ENCODE measurements at places on chromosomes 11 and 22. TPM values are rescaled to one million over a fixed set of nuclear protein-coding genes. Genes with fewer than 3 reads are reported as not detected.

OR8D4 gene
- not detected for polyA plus RNA-seq

MOGAT2 gene
- not detected for polyA plus RNA-seq

SCGB2A2 gene
- not detected for polyA plus RNA-seq

PPFIA1 gene
- 35.6 TPM for polyA plus RNA-seq

KDM4D gene
- polyA plus RNA-seq: 1.1 TPM

LDHAL6A gene
- polyA plus RNA-seq: not detected

PANX2 gene
- polyA plus RNA-seq: 1.3 TPM

PIH1D2 gene
- 0.97 TPM for polyA plus RNA-seq

RCOR2 gene
- 1.4 TPM for polyA plus RNA-seq

SCGB1D2 gene
- polyA plus RNA-seq: not detected

TMEM9B gene
- 21.8 TPM for polyA plus RNA-seq

TMPRSS5 gene
- polyA plus RNA-seq: 0.28 TPM

OLFML1 gene
- not detected for polyA plus RNA-seq

DEAF1 gene
- polyA plus RNA-seq: 36.0 TPM

OR52I2 gene
- polyA plus RNA-seq: not detected

IFITM10 gene
- polyA plus RNA-seq: 0.31 TPM

SLC5A1 gene
- polyA plus RNA-seq: not detected

CARD16 gene
- not detected for polyA plus RNA-seq

C11orf87 gene
- polyA plus RNA-seq: 0.49 TPM

CABP7 gene
- polyA plus RNA-seq: 0.72 TPM

IL10RA gene
- polyA plus RNA-seq: 0.05 TPM

ASRGL1 gene
- 4.3 TPM for polyA plus RNA-seq

DEPDC5 gene
- 7.8 TPM for polyA plus RNA-seq

OR51F2 gene
- not detected for polyA plus RNA-seq

ADAMTS8 gene
- not detected for polyA plus RNA-seq

OR52N4 gene
- polyA plus RNA-seq: not detected

OR5AS1 gene
- not detected for polyA plus RNA-seq

MS4A3 gene
- polyA plus RNA-seq: not detected

TTC28 gene
- 5.8 TPM for polyA plus RNA-seq

GRIA4 gene
- not detected for polyA plus RNA-seq

LRRC75B gene
- polyA plus RNA-seq: 12.3 TPM

CSNK1E gene
- 126 TPM for polyA plus RNA-seq

OR5B21 gene
- polyA plus RNA-seq: not detected

CHRDL2 gene
- not detected for polyA plus RNA-seq

ELFN2 gene
- polyA plus RNA-seq: 2.8 TPM

MS4A6E gene
- not detected for polyA plus RNA-seq

RAB38 gene
- 0.66 TPM for polyA plus RNA-seq

KRTAP5-1 gene
- not detected for polyA plus RNA-seq

CTSW gene
- 0.68 TPM for polyA plus RNA-seq

JHY gene
- polyA plus RNA-seq: 2.9 TPM

P2RY2 gene
- 0.12 TPM for polyA plus RNA-seq

SLC35C1 gene
- polyA plus RNA-seq: 6.5 TPM

MRGPRF gene
- polyA plus RNA-seq: 0.18 TPM

TSPAN32 gene
- 0.18 TPM for polyA plus RNA-seq

LRRC51 gene
- polyA plus RNA-seq: 8.0 TPM

GLB1L3 gene
- polyA plus RNA-seq: 0.10 TPM

ADM2 gene
- polyA plus RNA-seq: 0.49 TPM

SLC22A12 gene
- polyA plus RNA-seq: not detected

F2 gene
- not detected for polyA plus RNA-seq

ADORA2A gene
- 9.3 TPM for polyA plus RNA-seq

KCNA4 gene
- not detected for polyA plus RNA-seq

Data from SK-N-SH (cell line).